Kidney (tissue), 22 donors: ENCODE measurements at places on chromosomes 11 and 22. TPM values are rescaled to one million over a fixed set of nuclear protein-coding genes. Genes with fewer than 3 reads are reported as not detected.

GRCh38 chr22:42817556-42817955 lies 39.5 kb downstream of the ARFGAP3 start:
- DNase-seq = no peak

DNA sequence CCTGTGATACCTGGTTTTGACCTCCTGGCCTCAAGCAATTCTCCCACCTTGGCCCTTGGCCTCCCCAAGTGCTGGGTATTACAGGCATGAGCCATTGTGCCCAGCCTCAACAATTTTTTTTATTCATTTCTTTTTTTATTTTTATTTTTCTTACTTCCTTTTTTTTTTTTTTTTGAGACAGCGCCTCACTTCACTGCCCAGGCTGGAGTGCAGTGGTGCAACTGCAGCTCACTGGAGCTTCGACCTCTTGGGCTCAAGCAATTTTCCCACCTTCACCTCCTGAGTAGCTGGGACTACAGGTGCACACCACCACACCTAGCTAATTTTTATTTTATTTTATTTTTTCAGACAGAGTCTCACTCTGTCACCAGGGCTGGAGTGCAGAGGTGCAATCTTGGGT lies 25.5 kb upstream of the CECR2 start:
- no peak for DNase-seq

- DNase-seq = peak; percentile 35
Measured at GRCh38 chr11:18791207-18791968, at the start of gene PTPN5. TSS of gene PTPN5 (minus strand) at chr11:18791798. CDS start at chr11:18771958, 19,840 bp downstream.

GRCh38 chr11:107928767-107929507 lies 689 bp downstream of the RAB39A start:
- DNase-seq = peak; percentile 10

DNA sequence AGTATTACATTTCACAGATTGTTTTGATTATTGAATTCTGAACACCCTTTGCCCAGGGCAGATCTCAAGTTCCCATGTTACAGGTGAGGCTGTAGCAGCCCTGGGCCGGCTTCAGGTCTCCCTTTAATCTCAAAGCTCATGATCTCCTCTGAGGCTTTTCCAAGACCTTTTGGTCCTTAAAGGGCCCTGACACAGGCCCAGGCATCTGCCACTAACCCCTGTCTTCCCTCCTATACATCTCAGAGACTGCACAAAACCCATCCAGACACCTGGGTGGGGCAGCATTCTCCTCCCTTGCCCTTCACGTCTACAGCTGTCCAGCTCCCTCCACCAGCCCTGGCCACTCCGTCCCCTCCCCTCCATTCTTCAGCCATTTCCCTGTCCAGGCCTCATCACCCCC lies 37.8 kb downstream of the PDE2A start:
- DNase-seq = no peak

GRCh38 chr11:60211206-60211605 lies 28.3 kb upstream of the MS4A6A start:
- no peak for DNase-seq

Gene CHST1
- 2.8 TPM for total RNA-seq

Gene GLYATL1
- total RNA-seq = 15.7 TPM

Gene DEUP1
- total RNA-seq = 0.57 TPM
